Mesothelial cell of epicardium (in vitro differentiated cells): ENCODE measurements at places on chromosomes 4 and X.

- no peak for DNase-seq
Measured at GRCh38 chr4:102352781-102353180, 7.5 kb upstream of the SLC39A8 start.

DNA sequence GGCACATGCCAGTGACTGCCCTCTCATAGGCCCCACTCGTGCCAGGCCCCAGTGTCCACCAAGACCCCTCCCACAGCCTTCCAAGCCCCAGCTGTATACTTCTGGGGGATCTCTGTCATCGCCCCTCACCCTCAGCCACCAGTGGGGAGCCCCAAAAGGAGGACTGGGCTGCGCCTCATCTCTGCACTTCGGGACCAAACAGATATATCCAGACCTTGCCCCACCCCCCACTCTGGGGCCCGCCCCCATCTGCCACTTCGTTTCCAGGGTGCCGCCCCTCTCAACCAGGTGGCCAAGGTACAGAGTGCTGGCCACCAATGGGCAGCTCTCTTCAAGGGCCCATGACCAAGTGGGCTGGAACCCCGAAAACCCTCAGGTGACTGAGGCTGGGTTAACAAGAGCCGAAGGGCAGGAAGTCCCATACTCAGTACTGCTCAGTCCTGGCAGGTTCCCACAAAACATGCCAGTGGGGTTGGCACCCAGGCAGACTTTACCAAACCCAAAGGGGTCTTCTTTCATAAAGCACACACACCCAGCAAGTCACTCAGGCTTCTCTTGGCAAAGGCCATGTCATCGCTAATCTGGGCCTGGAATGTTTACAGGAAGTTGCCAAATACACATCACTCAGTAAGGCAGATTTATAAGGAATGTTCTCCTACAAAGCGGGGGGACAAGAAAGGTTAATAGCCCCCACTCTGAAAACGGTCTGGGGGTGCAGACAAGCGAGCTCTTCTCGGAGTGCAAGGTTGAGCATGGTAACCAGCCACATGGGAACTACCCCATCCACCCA is 4.4 kb downstream of the ZFYVE28 start:
- no peak for DNase-seq

GRCh38 chr4:139241086-139241783 is 38.8 kb downstream of the MGARP start:
- DNase-seq: no peak

DNA sequence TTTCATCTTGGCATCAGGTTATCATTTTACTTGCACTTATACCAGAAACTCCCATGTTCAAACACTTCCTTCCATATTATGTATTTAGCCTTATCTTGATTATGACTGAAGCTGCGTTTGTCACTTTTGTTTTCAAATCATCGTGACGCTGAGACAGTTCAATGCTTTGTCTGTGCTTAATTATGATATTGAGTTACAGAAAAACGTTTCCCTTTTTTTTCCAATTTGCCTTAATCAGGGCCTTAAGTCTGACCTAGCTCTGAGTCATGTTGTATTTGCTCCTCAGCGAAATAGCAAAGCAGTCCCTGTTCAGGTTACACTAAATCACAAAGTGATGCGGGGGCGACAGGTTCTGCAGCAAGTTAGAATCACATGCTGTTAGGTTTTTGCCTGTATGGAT is 254.7 kb downstream of the AFF2 start:
- no peak for DNase-seq

GRCh38 chr4:40956721-40957255 is 207.0 kb downstream of the NSUN7 start:
- no peak for DNase-seq

DNA sequence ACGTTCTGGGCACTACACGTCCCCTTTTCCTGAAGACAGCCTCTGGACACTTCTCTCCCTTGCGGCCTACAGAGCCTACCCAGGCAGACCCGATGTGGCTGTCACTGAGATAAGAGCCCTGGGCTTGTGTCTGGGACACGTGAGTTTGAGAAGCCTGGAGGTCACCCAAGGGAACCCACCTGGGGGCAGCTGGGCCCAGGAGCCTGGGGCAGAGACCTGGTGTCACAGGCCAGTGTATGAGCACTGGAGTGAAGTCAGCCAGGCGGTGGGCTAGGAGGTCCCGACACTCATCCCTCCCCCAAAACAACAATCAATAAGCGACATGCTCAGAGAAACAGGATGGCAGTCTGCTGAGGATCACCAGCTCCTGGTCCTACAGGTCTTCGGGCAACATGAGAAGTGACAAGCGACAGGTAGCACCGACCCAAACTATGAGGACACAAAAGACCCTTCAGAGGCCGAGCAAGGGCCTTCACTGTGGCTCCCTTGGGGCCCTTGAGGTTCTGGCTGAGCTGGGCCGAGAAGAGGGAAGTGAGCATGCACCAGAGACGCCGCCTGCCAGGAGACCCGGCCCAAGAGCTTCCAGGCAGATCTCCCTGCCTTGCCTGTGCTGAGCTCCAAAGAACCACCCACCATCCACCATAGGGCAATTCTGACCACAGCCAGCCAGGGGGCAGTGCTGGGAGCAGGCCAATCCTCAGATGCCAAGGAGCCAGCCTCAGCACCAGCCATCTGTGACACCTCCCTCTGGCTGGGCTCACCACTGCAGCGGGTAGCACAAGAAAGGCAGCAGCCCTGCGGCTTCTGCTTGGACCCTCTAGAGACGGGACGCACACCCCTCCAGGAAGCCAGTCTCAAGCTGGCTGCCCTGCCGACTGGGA is 11.0 kb upstream of the DUSP9 start:
- DNase-seq: no peak

- no peak for DNase-seq
Measured at GRCh38 chr4:24260923-24261564, 323.3 kb downstream of the DHX15 start.

DNA sequence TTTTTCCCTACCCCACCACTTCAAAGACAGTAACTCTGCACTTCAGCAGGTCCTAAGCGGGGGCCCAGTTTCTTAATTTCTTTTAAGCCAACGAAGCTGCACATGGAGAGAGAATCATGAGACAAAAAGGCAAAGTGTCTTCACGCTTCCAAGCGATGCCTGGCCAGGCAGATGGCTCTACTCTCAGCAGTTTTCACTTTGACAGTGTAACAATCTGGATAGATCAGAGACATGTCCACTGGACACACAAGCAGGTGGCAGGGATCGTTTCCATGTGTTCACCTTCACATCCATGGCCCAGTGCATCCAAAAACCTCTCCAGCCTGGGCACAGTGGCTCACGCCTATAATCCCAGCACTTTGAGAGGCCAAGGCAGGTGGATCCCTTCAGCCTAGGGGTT is 27.8 kb downstream of the PPP2R2C start:
- no peak for DNase-seq

DNA sequence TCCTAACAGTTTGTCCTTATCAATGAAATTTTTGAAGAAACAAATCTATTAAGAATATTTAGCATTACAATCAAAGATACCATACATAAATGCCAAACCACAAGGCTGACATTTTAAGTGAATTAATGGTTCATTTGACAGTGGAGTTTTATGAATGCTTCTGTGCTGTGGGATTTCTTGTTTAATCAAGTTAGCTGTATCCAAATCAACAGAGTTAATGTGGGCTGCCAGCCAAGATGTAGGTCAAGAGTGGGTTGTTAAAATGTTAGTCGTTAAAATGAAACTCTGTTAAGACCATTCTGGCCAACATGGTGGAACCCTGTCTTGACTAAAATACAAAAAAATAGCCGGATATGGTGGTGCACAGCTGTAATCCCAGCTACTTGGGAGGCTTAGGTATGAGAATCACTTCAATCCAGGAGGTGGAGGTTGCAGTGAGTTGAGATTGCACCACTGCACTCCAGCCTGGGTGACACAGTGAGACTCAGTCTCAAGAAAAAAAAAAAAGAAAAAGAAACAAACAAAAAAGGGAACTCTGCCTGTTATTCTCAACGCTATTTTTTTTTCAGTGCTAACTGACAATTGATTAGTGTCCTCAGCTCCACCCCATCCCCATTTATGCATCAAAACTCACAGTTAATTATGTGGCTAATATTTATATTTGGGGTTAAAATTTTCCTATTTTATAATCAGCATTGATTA is 20.2 kb downstream of the GPAT3 start:
- DNase-seq: no peak

DNA sequence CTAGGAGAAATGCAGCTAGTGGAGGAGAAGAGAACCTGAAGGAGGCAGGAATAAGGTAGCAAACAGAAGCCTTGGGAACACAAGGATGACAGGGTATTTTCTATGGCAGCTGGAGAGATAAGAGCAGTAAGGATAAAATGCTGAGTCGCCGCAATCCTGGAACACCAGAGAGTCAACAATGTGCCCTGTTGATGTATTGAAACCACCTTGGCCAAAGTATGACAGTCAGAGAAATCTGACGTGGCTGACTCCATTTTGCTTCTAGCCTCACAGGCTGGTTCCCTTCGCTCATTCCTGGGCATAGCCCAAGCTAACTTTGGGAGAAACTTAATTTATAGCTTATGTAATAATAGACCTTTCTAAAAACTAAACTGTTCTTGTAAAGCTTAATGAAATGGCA is 56.6 kb upstream of the C4orf54 start:
- no peak for DNase-seq

DNA sequence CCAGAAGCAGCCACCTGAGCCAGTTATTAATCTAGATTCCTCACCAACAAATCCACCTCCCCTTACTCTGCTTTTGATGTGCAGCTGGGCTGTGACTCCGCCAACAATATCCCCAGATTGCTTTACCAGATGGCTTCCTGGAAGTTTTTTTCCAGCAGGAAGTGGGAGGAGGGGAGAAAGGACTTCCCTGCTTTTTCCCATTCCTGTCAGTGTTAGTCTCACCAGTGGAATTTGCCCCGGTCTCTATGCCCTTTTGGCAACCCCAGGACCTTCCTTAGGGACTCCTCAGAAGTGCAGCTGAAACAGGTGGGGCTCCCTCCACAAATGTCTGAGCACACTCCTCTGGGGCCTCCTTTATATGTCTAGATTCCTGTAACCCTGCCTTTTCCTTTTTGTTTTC is 465.2 kb upstream of the IGFBP7 start:
- no peak for DNase-seq

DNA sequence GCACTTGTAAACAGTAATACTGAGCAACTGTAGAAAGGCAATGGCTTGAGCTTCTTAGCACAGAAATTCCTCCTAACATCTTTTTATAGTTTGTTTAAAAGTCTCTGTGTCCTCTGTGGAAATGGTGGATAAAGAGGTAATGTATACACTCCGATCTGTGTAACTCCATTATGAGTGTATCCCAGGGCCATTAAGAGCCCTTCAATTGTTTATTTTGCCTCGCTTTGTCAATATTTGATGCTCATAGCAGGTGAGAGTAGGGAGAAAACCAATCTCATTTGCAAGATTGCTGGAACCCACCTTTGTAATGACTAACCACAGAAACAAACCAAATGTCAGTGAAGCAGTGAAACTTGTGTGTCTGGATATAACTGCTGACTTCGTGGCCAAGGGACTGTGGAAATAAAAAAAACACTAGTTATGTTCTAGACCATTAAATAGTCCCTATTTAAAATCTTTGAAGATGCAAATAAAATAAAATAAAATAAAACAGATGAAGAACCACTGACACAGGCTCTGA is 598.2 kb upstream of the BOD1L1 start:
- DNase-seq: no peak

GRCh38 chr4:6937754-6938153 is 28.1 kb downstream of the TBC1D14 start:
- no peak for DNase-seq

GRCh38 chr4:100208459-100208858 is 18.2 kb upstream of the DDIT4L start:
- DNase-seq: no peak

GRCh38 chrX:135432453-135432852 is 10.7 kb downstream of the SMIM10L2A start:
- DNase-seq: no peak

- no peak for DNase-seq
Measured at GRCh38 chr4:51859476-51860031, 16.6 kb downstream of the DCUN1D4 start.

GRCh38 chrX:16187024-16187760 is 19.9 kb downstream of the MAGEB17 start:
- no peak for DNase-seq

GRCh38 chr4:153337686-153338085 is 6.8 kb upstream of the MND1 start:
- DNase-seq: no peak

- DNase-seq: no peak
Measured at GRCh38 chr4:92104506-92104905, 199.3 kb upstream of the GRID2 start.

- no peak for DNase-seq
Measured at GRCh38 chr4:152536545-152537182, 772 bp upstream of the FBXW7 start.

- no peak for DNase-seq
Measured at GRCh38 chrX:97828471-97828870, 944.8 kb downstream of the RPA4 start.

DNA sequence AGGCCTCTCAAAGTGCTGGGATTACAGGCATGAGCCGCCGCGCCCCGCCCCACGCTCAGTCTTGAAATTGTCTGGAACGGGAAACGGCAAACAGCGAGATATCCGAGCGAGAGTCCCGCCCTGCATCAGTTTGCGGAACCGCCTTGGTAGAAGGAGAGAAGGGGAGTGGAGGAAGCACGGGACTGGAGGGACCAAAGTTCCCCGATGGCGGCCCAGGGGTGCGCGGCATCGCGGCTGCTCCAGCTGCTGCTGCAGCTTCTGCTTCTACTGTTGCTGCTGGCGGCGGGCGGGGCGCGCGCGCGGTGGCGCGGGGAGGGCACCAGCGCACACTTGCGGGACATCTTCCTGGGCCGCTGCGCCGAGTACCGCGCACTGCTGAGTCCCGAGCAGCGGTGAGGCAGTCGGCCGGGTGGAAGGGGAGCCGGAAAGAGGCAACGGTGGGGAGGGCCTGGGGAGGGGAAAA is at the start of gene BST1:
Gene BST1, plus strand, starts transcription at position 125 of the 463 bp plus-strand sequence. Its CDS starts 80 bp downstream, at position 205.
- DNase-seq: no peak

DNA sequence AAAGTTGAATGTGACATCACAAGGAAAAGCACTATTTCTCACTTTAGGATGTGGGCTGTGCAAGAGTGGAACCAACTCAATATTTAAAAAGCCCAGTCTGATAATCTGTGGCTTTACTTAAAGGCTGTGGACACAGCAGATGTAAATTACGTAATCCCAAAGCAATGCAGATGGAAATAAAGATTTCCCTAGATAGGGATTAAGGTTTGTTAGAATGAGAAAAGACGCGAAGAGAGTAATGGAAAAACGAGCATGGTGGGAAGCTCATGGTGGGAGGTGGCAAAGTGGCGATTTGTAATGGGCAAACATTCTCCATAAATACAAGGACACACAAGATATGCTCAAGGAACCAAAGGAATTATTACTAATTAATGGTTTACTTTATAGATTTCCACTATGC is 985.5 kb downstream of the FSTL5 start:
- DNase-seq: no peak

DNA sequence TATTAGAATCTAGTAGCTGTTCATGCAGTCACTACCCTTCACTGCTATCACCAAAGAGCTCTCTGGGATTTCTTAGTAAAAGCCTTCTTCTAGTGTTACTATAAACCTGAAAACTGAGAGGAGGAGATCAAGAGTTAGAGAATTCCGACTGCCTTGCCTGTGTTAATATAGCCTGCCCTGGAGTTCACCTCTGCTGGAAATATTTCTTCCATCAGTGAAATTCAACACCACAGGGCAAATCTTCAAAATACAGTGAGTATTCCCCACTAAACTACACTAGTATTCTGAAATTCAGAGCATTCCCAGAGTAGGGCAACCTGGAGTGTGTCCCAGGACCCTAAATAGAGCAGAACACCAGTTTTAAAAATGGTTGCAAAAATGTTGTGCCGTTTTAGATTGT is 301.1 kb downstream of the ARHGAP24 start:
- DNase-seq: no peak

GRCh38 chrX:79182071-79182470 is 37.6 kb downstream of the GPR174 start:
- no peak for DNase-seq
